ENCODE measurements at places on chromosomes 4 and X.

- peak; percentile 82 for DNase-seq
Observed at GRCh38 chr4:123588631-123589241, 192.1 kb downstream of the SPRY1 start.

- peak; percentile 58 for DNase-seq
Observed at GRCh38 chr4:113471146-113471860, 290.2 kb downstream of the CAMK2D start.

GRCh38 chr4:52755426-52755825 lies 4.2 kb upstream of the ERVMER34-1 start:
- DNase-seq: no peak

- no peak for DNase-seq
Observed at GRCh38 chr4:18314731-18315130, 293.2 kb upstream of the LCORL start.

- DNase-seq: peak; percentile 73
Observed at GRCh38 chr4:145231906-145232700, 51.7 kb upstream of the OTUD4 start.

Measured in astrocyte of the spinal cord (primary cell).